ENCODE measurements at places on chromosomes 1 and 21. TPM values are rescaled to one million over a fixed set of nuclear protein-coding genes. Genes with fewer than 3 reads are reported as not detected.

The SLAMF9 gene
- not detected for total RNA-seq

The CLCNKA gene
- 20.8 TPM for total RNA-seq

The OR10J1 gene
- not detected for total RNA-seq

The FAM177B gene
- total RNA-seq: not detected

The OR2T35 gene
- total RNA-seq: not detected

The LRRC3 gene
- total RNA-seq: 4.0 TPM

The ALG14 gene
- 4.3 TPM for total RNA-seq

The MPL gene
- 0.58 TPM for total RNA-seq

The DONSON gene
- 14.0 TPM for total RNA-seq

Measured in metanephros (tissue), 2 donors.